ENCODE measurements at places on chromosomes 7 and 10.

GRCh38 chr10:5165738-5166137 is 19.2 kb downstream of the AKR1C8 start:
- DNase-seq: peak; percentile 20

- DNase-seq: no peak
These were observed 79.3 kb upstream of the PDZD8 start for GRCh38 chr10:117454502-117454901.

DNA sequence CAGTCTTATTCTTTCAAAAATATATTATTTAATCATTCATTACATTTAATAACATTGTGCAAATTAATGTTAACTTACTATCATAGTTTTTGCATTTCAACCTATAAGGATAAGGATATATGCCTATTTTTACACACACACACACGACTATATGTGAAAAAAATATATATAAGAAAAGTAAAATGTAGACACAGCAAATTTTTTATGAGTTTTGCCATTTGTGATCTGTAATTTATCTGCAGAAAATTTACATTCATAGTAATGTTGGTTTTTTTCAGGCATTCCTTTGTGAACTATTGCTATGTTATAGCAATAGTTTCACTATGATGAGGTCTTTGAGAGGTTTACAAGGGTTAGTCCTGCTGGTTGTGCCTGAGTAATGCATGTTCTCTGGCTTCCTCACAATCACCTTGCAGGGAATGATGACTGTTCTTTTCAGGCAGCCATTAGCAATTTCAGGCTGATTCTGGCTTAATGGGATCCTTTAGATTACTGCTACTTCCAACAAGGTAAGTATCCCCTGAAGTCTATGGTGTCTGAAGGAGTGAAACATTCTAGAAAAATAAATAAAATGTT is 183.7 kb upstream of the CDK1 start:
- no peak for DNase-seq

DNA sequence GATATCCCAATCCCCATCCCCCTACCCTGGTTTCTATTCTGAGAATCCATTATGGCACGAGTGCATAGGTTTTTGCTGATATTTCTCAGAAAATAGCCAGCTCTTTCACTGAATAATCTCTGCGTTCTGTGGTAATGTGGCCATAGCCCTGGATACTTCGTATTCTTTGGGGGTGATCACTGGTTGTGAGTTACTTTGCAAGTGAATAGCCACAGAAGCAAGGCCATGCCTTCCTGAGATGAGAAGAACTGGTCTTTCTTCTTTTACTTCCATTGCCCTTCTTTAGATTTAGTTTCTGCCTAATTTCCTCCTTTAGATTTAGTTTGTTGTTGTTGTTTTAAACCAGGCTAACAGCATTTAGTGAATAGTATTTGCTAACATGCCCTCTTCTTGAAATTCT is 323.4 kb downstream of the CDC14C start:
- no peak for DNase-seq

GRCh38 chr7:70787771-70788170 is 344.2 kb upstream of the GALNT17 start:
- no peak for DNase-seq

- no peak for DNase-seq
These were observed 13.9 kb upstream of the WNT8B start for GRCh38 chr10:100448951-100449350.

GRCh38 chr7:14085901-14086300 is 96.4 kb upstream of the ETV1 start:
- DNase-seq: no peak

- DNase-seq: no peak
These were observed 94.8 kb downstream of the ACTR3B start for GRCh38 chr7:152854386-152854785.

GRCh38 chr10:47175181-47176123 is 124.5 kb upstream of the GDF10 start:
- no peak for DNase-seq

DNA sequence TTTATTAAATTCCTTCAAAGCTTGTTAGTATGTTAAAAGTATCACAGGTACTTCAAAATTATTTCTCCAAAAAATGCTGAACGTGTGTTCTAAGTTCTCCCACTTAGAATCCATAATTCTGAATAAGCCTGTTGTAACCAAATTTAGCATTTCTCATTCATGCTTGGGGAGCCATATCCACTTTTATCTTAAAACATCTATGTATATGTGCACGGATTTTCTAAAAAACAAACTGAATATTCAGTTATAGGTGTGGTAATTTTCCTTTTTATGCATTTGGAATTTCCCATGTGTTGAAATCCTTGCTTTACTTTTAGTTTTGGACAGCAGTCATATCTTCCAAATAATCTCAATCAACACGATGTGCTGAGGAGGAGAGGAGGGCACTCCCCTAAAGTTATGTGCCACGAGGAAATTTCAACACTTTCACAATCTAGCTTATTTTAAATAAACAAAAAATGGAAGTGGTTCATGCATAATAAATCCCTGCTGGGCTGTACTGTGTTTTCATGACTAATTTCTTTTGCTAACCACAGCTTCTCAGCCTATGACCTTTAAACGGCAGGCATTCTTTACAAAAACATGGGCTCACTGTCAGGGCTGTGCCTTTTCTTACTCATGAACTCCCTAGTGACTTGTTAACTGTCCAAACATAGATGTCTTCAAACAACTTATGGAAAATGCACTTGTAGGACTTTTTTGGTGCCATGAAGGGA is 380.3 kb upstream of the SEMA3C start:
- no peak for DNase-seq

DNA sequence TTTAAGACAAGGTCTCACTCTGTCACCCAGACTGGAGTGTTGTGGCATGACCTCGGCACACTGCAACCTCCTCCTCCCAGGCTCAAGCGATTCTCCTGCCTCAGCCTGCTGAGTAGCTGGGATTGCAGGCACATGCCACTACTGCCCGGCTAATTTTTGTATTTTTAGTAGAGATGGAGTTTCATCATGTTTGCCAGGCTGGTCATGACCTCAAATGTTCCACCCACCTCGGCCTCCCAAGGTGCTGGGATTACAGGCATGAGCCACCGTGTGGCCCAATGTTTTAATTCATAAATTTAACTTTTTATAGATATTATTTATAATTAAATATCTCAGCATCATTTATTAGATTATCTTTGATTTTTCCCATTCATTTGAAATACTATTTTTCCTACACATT is 658.0 kb upstream of the NRG3 start:
- no peak for DNase-seq

Data from Caco-2 (cell line).